ENCODE measurements at places on chromosomes 12 and 14.

GRCh38 chr12:70919597-70920035 lies 922 bp downstream of the PTPRR start:
- DNase-seq: no peak

GRCh38 chr14:34699873-34700621 lies 14.3 kb downstream of the CFL2 start:
- no peak for DNase-seq

DNA sequence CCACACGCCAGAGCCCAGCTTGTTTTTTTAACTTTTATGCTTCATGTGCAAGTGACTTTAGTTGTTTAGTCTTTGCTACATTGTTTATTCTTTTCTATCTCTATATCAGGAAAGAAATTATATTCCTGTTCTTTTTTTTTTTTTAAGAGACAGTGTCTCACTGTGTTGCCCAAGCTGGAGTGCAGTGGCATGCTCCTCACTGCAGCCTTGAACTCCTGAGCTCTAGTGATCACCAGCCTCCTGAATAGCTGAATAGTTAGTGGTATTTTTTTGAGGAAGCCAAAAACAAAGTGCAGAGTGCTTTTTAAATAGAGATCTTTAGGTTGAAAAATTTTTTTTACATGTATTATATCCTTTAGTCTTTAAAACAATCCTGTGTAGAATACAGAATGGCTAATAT lies 58.2 kb downstream of the ETNK1 start:
- no peak for DNase-seq

DNA sequence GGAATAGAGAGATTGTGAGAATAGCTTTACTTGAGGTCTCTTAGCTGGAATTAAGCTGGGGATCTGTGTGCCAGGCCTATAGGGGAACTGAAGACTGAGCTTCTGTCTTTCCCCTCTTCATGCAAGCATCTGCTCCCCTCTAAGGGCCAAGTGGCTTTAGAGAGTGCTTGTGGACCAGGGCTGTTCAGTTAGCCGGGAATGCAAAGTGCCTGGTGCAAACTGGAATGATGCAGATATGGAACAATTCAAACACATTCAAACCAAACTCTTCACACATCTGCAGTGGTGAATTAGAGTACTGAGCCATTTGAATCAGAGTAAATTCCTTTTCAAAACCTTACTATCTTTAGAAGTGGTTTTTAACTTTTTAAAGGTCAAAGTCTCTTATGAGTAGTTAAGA lies 99.0 kb downstream of the LIN7A start:
- no peak for DNase-seq

- DNase-seq: no peak
Measured at GRCh38 chr12:124408822-124409517, 114.1 kb downstream of the RFLNA start.

DNA sequence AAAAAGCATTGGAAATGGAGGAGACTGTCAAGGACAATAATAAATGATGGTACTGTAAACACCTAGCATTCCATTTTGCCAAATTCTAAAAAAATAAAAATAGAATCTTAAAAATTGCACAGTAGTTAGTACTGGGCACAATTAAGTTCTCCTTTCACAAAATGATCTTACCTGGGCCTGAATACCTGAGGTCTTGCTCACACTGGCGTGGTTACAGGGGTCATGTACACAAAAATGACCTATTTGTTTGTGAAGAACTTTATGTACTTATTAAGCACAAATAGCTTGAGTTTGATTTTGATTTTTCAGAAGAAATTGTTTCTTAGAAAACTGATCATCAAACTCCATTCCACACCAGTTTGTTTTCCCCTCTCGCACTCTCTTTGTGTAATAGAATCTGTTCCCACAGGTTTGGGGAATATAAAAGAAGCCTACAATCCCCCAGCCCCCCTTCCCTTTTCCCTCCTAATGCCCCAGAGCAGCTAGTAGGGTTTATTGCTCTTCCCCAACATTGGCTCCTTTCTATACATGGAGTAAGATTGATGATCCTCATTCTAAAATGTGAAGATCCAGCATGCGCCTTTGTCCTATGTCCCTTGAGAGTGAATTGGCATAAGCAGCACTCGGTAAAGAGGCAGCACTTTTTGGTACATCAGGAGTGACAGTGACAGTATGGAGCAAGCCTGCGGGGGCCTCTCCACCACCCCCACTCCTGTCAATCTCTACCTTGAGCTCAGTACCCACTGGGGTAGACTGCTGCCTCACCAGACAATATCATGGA lies 204.3 kb downstream of the ASCL1 start:
- no peak for DNase-seq

DNA sequence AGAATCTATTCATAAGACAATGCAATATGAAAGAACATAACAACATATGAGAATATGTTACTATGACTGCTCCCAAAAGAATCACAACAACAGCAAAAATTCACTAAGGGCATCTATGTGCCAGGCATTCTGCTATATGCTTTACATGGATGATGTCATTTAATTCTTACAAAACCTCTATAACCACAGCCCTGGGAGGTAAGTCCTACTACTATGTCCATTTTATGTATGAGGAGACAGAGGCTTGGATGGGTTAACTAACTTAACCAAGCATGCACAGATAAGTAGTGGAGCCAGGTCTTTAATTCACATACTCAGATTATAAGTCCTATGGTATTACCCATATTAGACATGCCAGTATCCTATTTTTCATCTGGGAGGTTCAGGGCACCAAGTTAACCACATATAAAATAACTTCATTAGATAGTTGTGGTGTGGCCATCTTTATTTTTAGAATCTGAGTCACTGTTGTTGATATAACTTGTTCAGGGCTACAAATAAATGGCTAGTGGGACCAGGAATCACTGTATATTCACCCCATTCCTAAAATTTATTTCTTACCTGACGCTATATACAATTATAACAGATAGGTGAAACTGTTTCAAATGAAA lies 33.2 kb upstream of the RAD51AP1 start:
- DNase-seq: no peak
